ENCODE measurements at places on chromosomes 16 and 17.

- no peak for DNase-seq
Measured at GRCh38 chr17:81305051-81305630, 10.0 kb upstream of the SLC38A10 start.

- DNase-seq: no peak
Measured at GRCh38 chr16:1740234-1740633, 31.1 kb downstream of the NME3 start.

DNA sequence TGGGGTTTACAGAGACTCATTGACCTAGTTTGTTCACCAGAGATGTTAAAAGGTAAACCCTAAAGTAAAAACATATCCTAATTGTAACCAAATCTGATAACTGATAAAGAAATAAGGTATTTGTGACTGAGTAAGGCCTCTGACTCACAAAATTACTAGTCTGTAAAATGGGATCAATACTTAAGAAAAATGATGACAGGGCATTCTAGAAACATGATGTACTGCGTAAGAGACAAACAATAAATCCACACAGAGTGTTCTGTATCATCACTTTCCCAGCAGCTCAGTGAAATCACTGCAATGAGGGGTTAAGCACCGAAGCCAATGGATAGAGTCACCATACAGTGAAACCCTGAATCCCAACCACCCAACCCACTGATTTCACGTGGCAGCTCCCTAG lies 91.5 kb downstream of the VPS53 start:
- no peak for DNase-seq

- DNase-seq: no peak
Measured at GRCh38 chr17:39538866-39539265, 68.9 kb downstream of the NEUROD2 start.

GRCh38 chr17:80531400-80531799 lies 13.2 kb upstream of the RPTOR start:
- DNase-seq: no peak

GRCh38 chr16:85129876-85130704 lies 17.8 kb upstream of the CIBAR2 start:
- DNase-seq: no peak

- DNase-seq: peak; percentile 33
Measured at GRCh38 chr16:77684181-77684526, 38.2 kb upstream of the NUDT7 start.

DNA sequence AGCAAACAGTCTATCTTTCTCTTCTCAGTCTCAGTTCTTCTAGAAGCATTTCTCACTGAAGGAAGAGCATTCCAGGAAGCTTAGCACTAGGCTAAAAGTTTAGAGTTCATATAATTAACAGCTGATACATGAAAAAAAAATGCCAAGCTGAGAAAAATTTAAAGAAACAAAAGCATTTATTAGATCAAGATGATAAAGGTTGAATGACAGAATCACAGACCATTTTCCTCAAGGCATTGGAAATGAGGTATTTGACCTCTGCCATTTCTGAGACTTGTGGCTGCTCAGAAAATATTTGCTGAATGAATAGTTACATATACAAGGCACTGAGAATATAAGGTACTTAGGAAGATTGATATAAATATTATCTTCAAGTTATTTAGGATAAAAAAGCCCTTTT lies 901.6 kb upstream of the GOT2 start:
- DNase-seq: no peak

GRCh38 chr16:8861563-8862308 lies 7.1 kb downstream of the CARHSP1 start:
- no peak for DNase-seq

DNA sequence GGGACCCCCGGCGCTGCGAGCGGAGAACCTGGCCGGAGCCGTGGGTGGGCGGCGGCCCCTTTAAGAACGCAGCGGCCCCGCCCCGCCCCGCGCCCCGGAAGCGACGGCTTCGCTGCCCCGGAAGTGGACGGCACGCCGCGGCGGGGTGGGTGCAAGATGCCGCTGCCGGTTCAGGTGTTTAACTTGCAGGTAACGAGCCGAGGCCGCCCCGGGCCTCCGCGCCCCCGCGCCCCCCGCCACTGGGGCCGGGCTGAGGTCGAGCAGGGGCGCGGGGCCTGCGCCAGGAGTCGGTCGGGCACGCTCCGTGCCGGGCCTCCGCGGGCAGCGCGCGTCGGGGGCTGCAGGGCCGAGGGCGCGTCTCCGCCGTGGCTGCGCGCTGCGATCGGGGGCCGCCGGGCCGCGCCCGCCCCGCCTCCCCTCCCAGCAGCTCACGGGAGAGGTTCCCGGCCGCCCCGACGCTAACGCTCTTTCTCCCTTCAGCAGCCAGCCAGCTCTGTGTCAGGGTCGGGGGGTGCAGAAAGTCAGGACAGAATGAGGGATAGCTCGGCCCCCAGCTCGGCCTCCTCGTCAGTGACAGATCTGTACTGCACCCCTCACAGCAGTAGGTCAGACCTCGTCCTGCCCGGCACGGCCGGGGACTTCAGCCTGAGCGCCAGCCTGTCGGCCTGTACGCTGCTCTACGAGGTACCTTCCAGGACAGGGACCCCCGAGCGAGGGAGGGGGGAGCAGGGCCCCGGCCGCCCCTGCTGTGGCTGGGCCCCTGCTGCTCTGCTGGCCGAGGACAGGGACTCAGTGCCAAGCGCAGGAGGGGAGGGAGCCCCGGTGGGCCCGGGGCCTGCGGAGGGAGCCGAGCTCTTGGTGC lies at the start of the genes GPS1 and RFNG:
Gene GPS1 (plus strand): TSS at position 123 of the 862 bp plus-strand sequence. CDS start 34 bp downstream, at position 157.
Gene RFNG (minus strand): TSS at position 36 of the 862 bp plus-strand sequence. CDS start 45 bp downstream, outside the sequence.
- peak; percentile 21 for DNase-seq

DNA sequence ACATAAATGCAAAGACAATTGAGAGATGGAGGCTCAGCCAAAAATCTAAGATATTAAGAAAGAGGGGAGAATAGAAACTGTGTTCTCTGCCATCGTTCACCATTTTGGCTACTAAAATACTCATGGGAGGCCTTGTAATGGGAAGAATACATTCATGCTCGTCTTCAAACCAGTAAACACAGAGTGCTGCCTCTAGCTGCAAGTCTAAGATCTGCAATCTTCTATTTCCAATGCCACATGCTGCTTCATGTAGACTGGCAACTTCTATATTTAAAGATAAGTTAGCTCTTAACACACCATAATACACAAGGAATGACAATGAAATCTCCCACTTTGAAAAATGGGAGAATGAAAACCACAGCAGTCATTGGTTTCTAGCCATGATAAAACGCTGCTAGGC lies 387.3 kb downstream of the HS3ST3B1 start:
- DNase-seq: no peak

DNA sequence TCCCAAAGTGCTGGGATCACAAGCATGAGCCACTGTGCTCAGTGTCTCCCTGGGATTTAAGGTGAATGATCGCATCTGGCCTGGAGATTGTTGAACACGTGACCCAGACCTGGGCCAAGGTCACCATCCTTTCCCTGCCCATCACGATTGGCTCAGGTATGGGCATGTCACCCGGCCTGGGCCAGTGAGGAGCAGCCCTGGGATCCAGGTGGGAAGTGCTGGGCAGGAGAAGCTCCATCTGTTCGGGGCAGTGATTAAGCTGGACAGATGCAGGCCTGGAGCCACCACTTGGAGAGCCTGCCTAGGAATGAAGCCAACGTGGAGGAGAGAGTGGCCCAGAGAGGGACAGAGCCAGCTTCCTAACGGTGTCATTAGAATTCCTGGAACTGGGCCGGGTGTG lies 6.8 kb downstream of the LAT start:
- DNase-seq: no peak

DNA sequence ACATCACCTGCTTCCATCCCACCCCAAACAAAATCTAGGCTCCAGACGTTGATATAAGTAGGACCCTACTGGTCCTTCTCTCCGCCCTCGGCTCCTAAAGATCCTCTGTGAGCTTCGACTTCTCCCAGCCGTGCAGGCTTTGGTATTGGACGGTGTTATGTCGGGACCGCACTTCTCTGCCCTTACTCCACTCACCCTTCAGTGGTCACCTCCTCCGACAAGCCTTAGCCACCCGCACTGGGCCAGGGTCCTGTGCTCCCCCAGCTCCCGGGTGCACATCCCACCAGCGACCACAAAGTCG lies 1.6 kb downstream of the PSMB10 start:
- DNase-seq: no peak

- no peak for DNase-seq
Measured at GRCh38 chr16:67336648-67337047, 10.0 kb downstream of the LRRC36 start.

- DNase-seq: no peak
Measured at GRCh38 chr17:44439168-44439567, 49.7 kb upstream of the ITGA2B start.

DNA sequence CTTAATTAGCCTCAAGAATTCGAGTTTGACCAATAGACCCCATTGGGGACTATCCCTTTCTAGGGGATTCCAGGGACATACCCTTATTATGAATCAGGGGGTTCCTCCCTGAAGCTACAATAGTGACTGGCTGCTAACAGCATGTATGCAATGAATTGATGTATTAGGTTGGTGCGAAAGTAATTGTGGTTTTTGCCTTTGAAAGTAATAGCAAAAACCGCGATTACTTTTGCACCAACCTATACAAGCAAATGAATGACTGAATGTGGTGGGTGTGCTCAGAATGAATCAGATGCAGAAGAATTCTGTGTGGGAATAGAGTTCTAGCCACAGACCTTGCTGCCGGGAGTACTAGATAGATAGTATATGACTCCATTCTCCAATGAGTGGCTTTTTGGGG lies 76.7 kb downstream of the HLF start:
- DNase-seq: no peak

- no peak for DNase-seq
Measured at GRCh38 chr17:71464241-71464640, 656.6 kb upstream of the SOX9 start.

DNA sequence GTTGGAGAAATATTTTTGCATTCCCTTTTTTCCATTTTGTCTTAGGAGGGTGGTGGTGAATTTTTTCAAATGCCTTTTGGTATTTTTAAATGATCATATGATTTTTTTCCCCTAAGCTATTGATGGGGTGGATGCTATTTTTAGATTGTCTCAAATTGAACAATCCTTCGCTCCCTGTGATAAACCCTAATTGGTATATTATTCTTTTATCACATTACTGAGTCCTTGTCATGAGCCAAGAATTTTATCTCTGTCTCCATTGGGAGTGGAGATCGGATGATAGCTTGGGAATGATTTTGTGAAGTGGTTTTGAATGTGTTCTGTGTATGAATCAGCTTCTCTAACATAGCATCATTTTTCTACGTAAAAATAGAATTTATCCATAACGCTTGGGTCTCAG lies 15.4 kb downstream of the NECAB2 start:
- DNase-seq: no peak

DNA sequence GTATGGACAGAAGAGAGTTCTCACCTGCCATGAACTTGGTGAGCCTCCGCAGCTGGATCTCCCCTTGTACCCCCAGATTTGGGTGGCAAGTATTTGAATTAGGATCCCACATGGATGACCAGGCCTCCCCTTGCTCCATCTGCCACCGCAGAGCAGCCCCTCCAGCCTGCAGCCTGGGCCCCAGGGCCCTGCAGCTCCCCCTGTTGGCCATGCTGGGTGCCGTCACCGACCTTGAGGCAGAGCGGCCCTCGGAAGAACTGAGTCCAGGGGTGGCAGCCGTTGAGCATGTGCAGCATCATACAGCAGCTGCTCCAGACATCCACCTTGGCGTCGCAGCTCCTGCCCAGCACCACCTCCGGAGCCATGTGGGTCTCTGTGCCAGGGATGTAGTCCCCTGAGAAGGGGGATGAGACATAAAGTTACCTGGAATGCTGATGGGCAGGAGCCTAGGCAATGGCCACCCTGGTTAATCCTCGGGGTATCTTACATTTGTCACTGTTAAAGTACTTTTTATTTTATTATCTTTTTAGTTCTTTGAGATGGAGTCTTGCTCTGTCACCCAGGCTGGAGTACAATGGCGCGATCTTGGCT lies 9.0 kb upstream of the SPATA32 start:
- no peak for DNase-seq

DNA sequence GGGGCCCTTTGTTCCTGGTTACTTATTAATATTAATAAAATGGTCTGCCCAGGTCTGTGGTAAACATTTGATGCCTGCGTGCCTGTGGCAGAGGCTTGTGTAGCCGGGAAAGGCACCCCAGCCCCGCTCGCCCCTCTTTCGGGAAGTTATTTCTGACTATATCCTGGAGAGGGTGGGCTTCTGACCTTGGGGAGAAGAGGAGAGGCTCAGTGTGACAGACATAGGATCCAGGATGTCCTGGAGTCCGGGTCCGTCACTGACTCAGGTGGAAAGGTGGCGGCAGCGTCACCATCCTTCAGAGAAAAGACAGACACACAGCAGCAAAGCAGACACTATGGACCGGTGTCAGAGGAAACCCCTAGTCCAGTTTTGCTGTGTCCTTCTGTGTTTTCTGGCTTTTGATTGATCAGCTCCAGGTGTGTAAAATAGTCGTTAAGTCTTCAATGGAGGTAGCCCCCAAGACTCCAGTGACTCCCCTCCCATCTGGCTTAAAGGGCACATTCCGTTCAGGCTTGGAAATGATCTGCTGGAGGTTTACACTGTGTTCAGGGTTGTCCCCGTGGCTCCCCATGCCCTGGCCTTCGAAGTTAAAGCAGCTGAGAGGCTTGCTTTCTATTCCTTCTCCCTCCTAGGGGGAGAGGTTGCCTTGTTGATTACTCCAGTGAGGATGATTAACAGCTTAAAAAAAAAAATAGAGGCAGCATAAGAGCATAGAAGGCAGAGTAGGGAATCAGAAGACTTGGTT lies 81.6 kb downstream of the CCDC182 start:
- peak; percentile 26 for DNase-seq

GRCh38 chr17:282912-283882 lies 69.4 kb downstream of the RPH3AL start:
- no peak for DNase-seq

- no peak for DNase-seq
Measured at GRCh38 chr16:17470908-17471718, at the start of gene XYLT1. XYLT1 (minus strand) TSS chr16:17470960; CDS start chr16:17470796, 164 bp downstream.

DNA sequence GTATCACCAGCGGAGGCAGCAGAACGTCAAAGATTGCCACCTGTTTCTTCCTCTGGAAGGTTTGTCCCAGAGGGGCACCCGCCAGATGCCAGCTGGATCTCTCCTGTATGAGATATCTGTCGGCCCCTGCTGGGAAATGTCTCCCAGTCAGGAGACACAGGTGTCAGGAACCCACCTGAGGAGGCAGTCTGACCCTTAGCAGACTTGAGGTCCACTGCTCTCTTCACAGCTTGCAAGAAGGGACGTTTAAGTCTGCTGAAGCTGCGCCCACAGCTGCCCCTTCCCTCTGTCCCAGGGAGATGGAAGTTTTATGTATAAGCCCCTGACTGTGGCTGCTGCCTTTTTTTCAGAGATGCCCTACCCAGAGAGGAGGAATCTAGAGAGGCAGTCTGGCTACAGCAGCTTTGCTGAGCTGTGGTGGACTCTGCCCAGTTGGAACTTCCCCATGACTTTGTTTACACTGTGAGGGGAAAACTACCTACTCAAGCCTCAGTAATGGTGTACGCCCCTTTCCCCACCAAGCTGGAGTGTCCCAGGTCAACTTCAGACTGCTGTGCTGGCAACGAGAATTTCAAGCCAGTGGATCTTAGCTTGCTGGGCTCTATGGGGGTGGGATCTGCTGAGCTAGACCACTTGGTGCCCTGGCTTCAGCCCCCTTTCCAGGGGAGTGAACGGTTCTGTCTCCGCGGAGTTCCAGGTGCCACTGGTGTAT lies 92.9 kb downstream of the PHKB start:
- no peak for DNase-seq

GRCh38 chr17:40451420-40451819 lies 8.2 kb downstream of the IGFBP4 start:
- no peak for DNase-seq

GRCh38 chr16:58462997-58463941 lies 36.7 kb upstream of the NDRG4 start:
- no peak for DNase-seq
